ENCODE measurements at places on chromosomes 3 and 15. TPM values are rescaled to one million over a fixed set of nuclear protein-coding genes. Genes with fewer than 3 reads are reported as not detected.

The EFL1 gene
- total RNA-seq = 6.7 TPM

The LRRC34 gene
- total RNA-seq = 0.35 TPM

The SLITRK3 gene
- total RNA-seq = 0.18 TPM

The GCHFR gene
- 106 TPM for total RNA-seq

The UBXN7 gene
- 18.5 TPM for total RNA-seq

The INAFM2 gene
- total RNA-seq = 7.7 TPM

The TGM4 gene
- total RNA-seq = not detected

The EFCAB12 gene
- total RNA-seq = 0.40 TPM

The TBCCD1 gene
- 6.4 TPM for total RNA-seq

The POLQ gene
- total RNA-seq = 0.23 TPM

The LIPH gene
- total RNA-seq = 0.58 TPM

- DNase-seq = no peak
Measured at GRCh38 chr15:74545086-74545485, 4.1 kb downstream of the ARID3B start.

DNA sequence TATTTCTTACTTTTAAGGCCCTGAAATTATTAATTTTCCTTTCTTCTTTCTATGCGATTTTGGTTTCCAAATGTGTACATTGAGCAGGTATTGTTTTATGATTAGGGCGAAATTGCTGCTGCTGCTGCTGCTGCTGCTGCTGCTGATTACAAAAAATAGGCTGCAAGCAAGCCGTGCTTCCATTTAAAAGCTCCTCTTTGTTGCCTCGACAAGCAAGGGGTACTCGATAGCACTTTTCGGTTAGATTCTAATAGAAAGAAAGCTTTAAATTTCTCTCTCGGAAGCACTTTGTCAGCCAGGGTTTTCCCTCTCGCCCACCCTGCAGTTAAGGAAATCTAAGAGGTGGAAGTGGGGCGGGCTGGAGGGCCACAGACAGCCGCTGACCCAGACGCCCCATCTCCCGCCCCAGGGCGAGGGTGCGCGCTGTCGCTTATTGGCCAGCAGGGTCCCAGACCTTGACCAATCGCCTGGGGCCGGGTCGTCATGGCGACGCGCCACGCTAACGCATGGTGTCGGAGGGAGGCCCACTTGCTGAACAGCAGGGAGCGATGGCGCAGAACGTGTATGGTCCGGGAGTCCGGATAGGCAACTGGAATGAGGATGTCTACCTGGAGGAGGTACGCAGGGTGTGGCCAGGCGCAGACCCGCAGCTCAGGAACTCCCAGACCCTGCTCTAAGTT, at the start of gene CFAP161:
Gene CFAP161 (plus strand): TSS at position 489 of the 680 bp plus-strand sequence. CDS start 60 bp downstream, at position 549.
- DNase-seq = peak; percentile 55

- no peak for DNase-seq
Measured at GRCh38 chr3:18840535-18841137, 307.7 kb upstream of the KCNH8 start.

DNA sequence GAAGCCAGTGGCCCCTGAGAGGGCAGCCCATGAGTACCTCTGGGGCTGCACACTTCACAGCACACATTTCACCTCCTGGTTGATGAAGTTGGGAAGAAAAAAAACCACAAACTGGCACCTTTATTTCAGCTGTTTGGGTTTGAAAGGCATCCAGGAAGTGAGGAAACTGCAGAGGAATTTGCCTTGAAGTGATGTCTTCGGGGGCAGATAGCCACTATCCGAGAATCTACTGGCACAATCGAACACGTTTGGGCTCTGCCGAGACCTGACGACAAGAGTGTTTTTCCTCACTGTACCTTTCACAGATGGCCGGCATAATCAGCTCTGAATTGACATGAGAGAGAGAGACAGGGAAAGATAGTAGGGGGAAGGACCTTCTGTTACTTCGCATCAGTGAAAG, 59.7 kb downstream of the LRIG1 start:
- DNase-seq = no peak

DNA sequence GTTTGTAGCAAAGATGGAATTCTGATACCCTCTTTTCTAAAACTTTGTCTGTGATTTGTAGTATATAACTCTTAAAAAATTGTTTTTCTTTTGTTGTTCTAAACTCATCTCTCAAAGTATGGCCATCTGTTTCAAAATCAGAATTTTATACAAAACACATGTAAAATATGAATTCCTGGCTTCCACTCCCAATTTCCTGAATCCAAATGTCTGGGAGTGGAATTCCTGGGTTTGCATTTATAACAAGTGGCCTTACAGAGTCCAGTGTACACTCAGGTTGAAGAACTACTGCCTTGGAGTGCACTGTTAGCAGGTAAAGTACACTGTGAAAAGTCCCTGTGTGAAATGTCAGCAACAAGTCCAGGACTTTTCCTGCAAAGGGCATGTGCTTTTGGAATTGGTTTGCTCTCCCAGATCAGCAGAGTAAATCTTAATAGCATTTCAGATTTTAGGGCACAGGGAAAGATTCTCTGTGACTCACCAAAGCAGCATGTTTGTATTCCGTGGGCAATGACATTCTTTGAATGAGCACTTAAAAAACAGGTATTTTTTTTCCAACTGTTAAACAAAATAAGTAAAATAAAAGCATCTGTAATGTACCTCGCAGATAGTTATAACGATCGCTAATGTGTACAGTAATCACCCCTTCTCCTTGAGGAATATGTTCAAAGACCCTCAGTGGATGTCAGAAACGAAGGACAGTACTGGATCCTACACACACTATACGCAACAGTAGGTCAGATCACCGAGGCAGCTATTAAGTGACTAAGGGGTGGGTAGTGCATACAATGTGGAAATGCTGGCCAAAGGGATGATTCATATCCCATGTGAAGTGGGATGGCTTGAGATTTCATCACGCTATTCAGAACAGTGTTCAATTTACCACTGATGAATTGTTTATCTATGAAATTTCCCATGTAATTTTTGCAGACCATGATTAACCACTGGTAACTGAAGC, 2.0 kb upstream of the CLDN16 start:
- no peak for DNase-seq

- DNase-seq = no peak
Measured at GRCh38 chr3:196232154-196232881, 16.0 kb downstream of the SLC51A start.

DNA sequence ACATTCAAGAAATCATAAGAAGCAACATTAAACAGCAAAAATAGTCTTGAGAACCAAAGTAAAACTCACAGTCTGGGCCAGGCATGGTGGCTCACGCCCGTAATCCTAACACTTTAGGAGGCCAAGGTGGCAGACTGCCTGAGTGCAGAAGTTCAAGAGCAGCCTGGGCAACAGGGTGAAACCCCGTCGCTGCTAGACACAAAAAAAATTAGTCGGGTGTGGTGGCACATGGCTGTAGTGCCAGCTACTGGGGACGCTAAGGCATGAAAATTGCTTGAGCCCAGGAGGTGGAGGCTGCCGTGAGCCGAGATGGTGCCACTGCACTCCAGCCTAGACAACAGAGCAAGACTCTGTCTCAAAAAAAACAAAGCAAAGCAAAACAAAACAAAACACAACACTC, 117.7 kb upstream of the GOLGA6L6 start:
- no peak for DNase-seq

GRCh38 chr3:134376786-134377426, 2.7 kb upstream of the AMOTL2 start:
- DNase-seq = peak; percentile 33

GRCh38 chr3:37921025-37921424, 59.3 kb downstream of the CTDSPL start:
- DNase-seq = no peak

- no peak for DNase-seq
Measured at GRCh38 chr3:26484140-26484539, 138.4 kb upstream of the LRRC3B start.

GRCh38 chr3:42306499-42306898, 40.5 kb upstream of the CCK start:
- DNase-seq = no peak

- no peak for DNase-seq
Measured at GRCh38 chr3:18531662-18532061, 106.5 kb upstream of the SATB1 start.

DNA sequence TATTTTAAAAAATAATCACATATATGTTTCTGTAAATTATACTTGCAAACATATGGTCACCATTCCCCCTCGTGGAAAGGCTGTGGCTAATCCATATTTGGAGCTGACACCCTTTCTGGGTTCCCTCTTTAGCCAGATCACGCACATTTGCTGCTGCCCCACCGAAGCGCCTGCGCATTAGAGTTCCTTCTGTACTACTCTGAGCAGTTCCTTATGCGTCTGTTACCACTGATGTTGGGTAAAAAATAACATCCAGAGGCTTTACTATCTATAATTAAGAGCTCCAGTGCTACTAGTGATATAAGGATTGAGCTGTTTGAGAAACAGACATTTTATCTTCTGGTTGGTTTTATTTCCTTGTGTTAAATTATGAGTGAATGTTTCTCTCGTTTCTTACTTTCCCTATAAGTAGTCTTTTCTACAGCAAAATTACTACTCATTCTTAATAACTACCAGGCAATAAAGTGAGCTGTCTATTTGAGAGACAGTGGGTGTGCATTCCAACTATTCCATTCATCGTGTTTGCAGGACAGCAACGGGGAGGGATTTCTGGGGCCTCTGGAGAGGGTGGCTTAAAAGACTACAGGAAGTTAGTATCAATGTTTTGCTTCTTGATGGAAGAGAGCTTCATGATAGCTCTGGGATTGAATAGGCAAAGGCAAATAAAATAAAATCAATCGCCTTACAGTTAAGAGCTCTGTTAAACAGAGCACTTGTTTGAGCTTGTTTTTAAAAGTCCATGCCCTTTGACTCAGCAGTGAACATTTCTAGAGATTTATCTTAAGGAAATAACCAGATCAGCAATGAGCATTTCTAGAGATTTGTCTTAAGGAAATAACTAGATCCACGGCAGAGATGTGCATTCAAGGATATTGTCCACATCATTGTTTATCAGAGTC, 245.2 kb downstream of the CD47 start:
- no peak for DNase-seq

GRCh38 chr15:63185206-63185605, 4.2 kb upstream of the RAB8B start:
- no peak for DNase-seq

DNA sequence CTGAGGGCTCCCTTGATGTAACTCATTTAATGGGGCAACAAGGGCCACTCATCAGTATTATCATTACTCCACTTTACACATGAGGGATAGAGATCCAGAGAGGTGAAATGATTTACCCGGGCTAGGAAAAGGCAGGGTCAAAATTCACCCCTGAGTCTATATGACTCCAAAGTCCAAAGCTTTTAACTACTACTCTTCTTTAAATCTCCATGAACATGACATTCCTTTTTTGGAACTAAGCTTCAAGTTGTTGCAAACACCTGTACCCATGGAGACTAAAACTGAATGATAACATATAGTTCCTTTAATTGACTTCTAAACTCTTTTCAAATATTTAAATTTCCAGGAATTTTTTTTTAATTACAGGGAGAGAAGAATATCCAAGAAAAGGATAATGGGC, 292.9 kb upstream of the GADL1 start:
- DNase-seq = peak; percentile 54

DNA sequence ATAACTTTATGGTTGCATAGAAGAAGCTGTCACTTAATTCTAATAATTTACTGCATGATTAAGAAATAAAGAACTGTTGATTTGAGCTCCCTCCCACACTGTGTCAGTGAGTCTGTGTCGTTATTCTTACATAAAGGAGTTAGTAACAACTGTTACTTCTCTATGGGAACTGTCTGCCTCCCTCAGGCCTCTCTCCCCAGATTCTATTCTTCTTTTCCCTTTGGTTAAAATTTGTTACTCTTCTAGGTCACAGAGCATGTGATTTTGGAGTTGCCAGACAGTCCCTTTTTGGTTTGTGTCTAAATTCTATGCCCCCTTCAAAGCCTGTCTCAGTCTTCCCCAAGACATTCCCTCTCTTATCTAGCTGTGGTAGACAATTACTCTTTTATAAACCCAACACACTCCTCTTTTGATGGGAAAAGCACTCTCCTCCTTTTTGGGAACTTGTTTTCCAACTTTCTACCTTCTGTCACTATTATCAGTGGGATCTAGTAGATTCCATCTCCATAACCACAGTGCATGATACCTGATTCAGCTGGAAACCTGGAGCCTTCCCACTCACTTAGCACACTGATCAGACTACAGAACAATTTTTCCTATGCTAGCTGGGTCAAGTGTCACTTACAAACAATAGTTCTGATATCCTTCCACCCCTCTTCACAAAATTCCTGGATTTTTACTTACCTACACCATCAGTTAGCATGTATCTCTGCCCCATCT, 422.1 kb upstream of the TGFBR2 start:
- DNase-seq = no peak

GRCh38 chr3:196969660-196970546, 1.3 kb upstream of the PIGZ start:
- peak; percentile 70 for DNase-seq

- no peak for DNase-seq
Measured at GRCh38 chr15:100061944-100062343, 279.8 kb downstream of the ADAMTS17 start.

DNA sequence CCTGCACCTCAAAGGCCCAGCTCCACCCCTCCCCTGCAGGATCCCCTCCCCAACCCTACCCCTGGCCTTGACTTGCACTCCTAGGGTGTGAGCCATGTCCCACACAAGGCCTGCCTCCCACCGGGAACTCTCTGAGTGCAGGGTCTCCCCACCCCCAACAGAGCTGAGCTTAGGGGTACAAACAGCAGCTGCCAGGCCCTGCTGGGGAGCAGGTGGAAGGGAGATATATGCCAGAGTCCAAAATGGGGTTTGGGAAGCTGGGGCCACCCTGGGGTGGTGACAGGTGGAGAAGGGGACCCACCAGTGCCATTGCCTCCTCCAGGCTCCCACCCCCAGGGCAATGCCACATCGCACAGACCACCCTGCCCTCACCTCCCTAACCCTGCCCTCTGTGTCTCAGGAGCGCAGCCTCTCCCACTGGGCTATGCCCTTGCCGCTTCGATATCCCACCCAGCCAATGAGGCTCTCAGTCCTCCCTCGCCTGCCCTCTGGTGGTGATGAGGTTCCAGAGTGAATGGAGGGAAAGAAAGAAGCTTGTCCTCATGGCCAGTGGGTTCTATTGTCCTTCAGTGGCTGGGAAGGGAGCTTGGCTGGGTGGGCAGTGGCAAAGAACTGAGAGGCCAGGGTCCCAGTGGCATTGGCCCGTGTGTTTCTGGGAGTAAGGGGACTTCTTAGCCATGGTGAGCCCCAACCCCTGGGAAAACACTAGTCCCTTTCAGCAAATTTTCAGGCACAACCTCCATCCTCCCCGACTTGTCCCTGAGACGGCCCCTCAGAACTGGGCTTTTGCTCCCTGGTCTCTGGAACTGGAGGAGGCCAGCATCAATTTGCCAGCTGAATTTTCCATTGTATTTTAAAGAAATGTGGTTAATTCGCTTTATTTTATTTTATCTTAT, 46.8 kb downstream of the CYP11A1 start:
- no peak for DNase-seq

Data from left lobe of liver (tissue), 2 donors.